ENCODE measurements at places on chromosomes 13 and 19.

GRCh38 chr19:48953141-48953540 is 1.5 kb upstream of the BAX start:
- DNase-seq, result no peak

DNA sequence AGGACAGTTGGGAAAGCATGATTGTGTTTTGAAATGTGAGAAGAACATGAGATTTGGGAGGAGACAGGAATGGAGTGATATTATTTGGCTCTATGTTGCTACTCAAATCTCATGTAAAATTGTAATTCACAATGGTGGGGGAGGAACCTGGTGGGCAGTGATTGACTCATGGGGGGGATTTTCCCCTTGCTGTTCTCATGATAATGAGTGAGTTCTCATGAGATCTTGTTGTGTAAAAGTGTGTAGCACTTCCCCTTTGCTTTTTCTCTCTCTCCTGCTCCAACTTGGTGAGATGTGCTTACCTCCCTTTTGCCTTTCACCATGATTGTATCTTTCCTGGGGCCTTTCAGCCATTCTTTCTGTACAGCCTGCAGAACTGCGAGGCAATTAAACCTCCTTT is 1261.0 kb upstream of the ATXN8OS start:
- no peak for DNase-seq

DNA sequence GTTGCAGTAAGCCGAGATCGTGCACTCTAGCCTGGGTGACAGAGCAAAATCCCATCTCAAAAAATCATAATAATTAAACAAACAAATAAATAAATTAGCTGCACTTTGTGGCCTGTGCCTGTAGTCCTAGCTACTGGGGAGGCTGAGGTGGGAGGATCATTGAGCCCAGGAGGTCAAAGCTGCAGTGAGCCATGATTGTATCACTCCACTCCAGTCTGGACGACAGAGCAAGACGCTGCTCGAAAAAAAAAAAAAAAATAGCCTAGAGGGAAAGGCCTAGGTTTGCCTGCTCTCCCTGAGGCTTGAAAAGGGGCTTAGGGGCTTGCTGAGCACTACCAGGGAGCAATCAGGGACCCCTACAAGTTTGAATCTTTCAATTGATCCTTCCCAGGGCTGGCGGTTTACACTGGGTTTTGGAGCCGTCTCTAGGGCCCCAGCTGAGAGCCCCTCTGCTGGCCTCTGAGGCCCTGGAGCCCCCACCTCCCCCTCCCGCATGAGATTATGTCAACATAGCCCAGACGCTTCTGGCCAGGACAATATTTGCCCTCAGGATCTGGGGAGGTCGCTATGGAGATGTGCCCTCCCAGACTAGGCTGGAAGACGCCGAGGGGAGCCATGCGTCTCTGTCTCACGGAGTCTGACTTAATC is 10.4 kb upstream of the GIPR start:
- DNase-seq, result no peak

GRCh38 chr19:10624585-10624984 is 768 bp upstream of the SLC44A2 start:
- DNase-seq, result no peak

- no peak for DNase-seq
Measured at GRCh38 chr13:28392896-28393505, 101.9 kb downstream of the FLT1 start.

All from stimulated activated CD4-positive, alpha-beta T cell treated with anti-CD3 and anti-CD28 coated beads, Interleukin-1b, Interleukin-23, amount 100 ng/mL, for 1 hour (primary cell).